Epithelial cell of proximal tubule (primary cell): ENCODE measurements at places on chromosomes 12 and 14. TPM values are rescaled to one million over a fixed set of nuclear protein-coding genes. Genes with fewer than 3 reads are reported as not detected.

DNA sequence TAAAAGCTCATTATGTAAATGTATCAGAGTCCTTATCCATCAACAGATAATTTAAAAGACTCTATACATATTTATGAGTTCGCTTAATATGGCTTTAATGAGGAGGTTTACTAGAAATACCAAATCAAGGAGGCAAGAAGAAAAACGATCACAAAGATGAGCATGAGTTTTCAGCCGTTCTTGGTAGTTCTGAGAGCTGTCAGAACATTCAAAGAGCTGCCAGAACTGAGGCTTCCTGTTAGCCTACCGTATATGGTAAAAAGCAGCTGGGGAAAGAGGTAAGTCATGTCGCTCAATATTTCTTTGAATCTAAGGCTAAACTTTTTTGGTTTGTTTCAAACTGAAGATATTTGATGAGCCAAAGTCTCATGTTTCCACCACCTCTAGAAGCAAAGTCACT lies 115.3 kb upstream of the PLXNC1 start:
- DNase-seq, result no peak

DNA sequence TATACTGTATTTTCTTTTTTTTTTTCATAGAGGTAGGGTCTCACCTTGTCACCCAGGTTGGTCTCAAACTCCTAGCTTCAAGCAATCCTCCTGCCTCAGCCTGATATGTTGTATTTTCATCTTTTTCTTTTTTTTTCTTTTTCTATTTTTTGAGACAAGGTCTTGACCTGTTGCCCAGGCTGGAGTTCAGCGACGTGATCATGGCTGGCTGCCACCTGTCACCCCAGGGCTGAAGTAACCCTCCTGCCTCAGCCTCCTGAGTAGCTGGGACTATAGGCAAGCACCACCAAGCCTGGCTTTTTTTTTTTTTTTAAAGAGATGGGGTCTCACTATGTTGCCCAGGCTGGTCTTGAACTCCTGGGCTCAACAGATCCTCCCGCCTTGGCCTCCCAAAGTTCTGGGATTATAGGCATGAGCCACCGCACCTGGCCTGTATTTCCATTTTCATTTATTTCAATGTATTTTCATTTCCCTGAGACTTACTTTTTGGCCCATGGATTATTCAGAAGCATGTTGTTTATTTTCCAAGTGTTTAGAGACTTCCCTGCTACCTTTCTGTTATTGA lies 16.2 kb upstream of the ARF6 start:
- DNase-seq, result no peak

GRCh38 chr14:30419037-30419436 lies 139.9 kb upstream of the G2E3 start:
- DNase-seq, result no peak

ADGRD1 gene
- total RNA-seq, result not detected in 2 replicates

SLCO1B1 gene
- total RNA-seq, result not detected in 2 replicates

RASAL1 gene
- 2.0 and 2.1 TPM in 2 replicates for total RNA-seq
